ENCODE measurements at places on chromosomes 13 and 19.

DNA sequence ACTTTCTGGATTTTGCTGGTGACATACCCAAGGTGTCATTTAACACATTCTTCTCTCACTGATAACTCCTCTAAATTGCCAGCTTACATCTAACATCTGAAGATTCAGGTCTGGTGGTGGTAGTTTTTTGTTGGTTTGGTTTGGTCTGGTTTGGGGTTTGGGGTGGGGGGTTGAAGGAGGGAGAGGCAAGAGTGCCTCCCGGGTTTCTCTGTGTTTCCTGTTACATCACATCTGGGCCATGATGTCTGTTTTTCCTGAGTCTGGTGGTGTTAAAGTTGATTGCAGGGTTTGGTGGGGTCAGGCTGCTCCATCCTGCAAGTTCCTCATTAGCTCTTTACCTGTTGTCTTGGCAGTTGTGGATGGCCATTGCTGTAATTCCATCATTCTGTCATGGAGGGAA, 155.8 kb upstream of the UBL3 start:
- DNase-seq: no peak

DNA sequence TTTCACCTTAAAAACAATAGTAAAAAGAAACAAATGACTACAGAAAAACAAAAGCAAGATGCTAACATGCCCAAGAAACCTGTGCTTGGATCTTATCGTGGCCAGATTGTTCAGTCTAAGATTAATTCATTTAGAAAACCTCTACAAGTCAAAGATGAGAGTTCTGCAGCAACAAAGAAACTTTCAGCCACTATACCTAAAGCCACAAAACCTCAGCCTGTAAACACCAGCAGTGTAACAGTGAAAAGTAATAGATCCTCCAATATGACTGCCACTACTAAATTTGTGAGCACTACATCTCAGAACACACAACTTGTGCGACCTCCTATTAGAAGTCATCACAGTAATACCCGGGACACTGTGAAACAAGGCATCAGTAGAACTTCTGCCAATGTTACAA, 6.0 kb downstream of the CKAP2 start:
- DNase-seq: no peak

DNA sequence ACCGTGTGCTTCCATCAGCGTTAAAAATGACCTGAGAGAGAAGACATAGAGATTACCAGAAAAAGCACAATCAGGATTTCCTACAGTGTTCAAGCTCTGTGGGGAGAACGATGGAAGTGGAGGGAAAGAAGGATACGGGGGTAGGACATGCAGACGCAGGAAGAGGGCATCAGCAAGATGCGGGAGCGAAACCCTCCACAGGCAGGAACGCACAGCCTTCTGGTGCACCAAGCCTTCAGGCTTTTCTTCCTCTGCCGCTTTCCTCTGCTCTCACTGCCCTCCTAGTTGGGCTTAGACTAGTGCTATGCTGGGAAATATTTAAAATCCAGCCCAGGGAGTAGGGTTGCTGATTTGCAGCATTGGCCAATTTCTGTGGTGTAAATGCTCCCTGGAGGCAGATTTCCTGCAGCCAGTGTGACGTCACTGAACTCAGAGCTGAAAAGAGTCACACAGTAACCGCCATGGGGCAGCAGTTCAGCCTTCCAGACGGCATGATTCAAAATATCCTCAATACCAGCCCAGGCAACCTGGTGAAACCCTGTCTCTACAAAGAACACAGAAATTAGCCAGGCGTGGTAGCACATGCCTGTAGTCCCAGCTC, 205.1 kb upstream of the SOX1 start:
- no peak for DNase-seq

- DNase-seq: no peak
Observed at GRCh38 chr13:82657471-82657870, 1224.8 kb downstream of the SLITRK1 start.

GRCh38 chr13:100528820-100529219, 59.8 kb downstream of the GGACT start:
- no peak for DNase-seq

- DNase-seq: no peak
Observed at GRCh38 chr19:12194827-12195731, 32.2 kb downstream of the ZNF136 start.

DNA sequence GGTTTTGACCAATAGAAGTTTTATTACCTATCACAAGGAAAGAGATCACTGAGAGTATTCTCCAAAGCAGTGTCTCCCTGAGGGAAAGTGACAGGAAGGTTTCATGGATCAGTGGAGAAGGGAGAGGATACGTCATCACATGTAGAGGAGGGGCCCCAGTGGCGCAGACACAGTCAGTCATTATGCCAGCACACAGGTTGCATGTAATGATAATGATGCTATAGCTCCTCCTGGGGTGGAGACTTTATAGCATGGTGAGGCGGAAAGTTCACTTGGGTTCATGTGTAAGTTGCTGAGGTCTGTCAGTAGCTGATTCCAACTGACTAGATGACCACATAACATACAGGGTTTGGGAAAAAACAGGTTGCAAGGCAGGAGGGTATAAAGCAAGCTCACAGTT, 88.8 kb downstream of the FNDC3A start:
- no peak for DNase-seq

DNA sequence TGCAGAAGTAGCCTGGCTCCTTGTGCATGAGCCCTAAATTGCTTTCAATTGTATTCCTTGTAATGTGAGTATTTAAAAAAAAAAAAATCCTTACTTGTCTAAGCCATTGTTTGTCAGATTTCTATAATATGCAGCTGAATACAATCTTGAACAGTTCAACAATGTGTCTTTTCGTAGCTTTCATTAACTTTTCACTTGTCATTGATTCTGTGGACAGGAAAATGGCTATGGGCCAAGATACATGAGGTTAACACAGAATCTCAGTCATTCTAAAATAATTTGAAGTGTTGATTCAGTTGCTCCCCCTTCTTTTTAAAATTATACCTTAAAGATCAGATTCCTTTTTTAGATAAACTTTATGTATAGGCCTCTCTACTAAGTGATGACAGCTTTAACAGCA, 395.8 kb upstream of the KLF12 start:
- no peak for DNase-seq

GRCh38 chr13:77196052-77196618, 130.8 kb downstream of the MYCBP2 start:
- no peak for DNase-seq

- no peak for DNase-seq
Observed at GRCh38 chr19:56778351-56778750, 62.2 kb downstream of the PEG3 start.

- no peak for DNase-seq
Observed at GRCh38 chr13:73741111-73741510, 393.1 kb downstream of the KLF12 start.

DNA sequence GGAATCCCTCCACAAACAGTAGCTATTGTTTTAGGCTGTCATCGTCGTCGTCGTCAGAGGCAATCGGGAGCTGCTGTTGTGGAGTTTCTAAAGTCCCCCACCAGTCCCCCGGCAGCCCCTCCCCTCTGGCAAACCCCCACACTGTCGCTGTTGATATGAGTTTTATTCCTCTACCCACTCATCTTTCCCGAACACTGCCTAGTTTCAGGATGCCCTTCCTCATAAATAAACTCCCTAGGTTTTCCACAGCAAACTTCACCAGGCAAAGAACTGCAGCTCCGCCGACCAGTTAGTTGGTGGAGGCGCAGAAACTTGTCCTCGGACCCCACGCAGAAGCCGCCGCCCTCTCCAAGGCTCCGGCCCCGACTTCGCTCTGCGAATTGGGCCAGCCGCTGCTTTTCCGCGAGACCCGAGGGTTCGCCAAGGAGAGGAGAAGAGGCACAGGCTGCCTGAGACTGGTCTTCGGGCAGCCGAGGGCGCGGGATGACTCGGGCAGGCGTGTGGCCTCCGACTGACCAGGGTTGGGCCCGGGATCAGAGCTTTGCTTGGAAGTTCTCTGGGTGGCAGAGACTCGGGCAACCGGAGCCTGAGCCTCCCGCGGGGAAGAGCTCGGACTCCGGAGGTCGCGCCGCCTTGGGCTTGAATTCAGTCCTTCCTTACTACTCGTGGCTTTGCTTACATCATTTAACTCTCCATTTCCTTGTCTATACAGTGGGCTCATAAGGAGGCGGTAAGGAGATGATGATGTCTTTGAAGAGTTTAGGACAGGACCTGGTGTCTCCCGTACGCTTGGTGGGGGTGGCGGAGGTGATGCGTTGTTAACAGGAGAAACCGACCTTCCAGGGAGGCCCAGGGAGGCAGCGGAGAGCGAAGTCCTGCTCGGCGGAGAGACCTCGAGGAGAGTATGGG, 7.9 kb downstream of the PDX1 start:
- no peak for DNase-seq

GRCh38 chr13:45361596-45362206, 20.7 kb upstream of the TPT1 start:
- peak; percentile 82 for DNase-seq

- DNase-seq: no peak
Observed at GRCh38 chr19:18249834-18250233, 23.6 kb upstream of the PDE4C start.

- DNase-seq: no peak
Observed at GRCh38 chr13:43129511-43130110, 106.2 kb downstream of the DNAJC15 start.

GRCh38 chr13:28568286-28568685, 73.4 kb upstream of the FLT1 start:
- DNase-seq: no peak

GRCh38 chr13:47897411-47898050, 103.5 kb downstream of the SUCLA2 start:
- peak; percentile 2 for DNase-seq

- no peak for DNase-seq
Observed at GRCh38 chr13:89828506-89828905, 1519.0 kb upstream of the MIR17HG start.

GRCh38 chr13:43783820-43784219, 3.0 kb downstream of the ENOX1 start:
- no peak for DNase-seq

DNA sequence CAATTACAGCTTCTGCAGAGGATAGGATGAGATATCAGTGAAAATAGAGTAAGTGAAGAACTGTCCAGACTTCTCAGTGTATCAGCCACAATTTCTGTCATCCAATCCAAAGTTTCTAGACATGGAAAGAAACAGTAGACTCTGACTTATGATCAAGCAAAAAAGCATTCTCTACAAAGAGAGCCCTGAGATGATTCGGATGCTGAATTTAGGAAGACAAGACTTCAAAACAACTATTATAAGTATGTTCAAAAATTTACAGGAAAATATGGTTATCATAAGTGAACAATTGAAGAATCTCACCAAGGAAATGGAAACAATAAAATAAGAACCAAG, 238.2 kb upstream of the IRS2 start:
- no peak for DNase-seq

- no peak for DNase-seq
Observed at GRCh38 chr13:43760257-43760656, 26.5 kb downstream of the ENOX1 start.

- DNase-seq: no peak
Observed at GRCh38 chr13:114286808-114287207, 5.4 kb downstream of the UPF3A start.

DNA sequence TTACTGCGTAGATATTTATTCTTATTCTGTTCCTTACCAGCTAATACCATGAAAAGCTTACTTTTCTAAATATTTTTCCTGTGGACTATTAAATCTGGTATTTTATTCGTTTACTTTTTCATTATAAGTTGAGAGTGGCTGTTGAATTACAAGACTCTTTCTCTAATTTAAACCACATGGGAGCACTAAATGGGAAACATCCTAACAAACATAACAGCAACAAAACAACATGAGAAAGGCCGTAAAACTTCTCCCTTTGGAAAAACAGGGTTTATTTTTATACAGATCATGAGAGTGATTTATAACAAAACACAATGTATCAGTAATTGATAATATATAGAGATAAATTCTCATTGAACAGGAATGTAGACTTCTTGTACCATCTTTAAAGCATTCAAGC, 1592.1 kb downstream of the EFNB2 start:
- no peak for DNase-seq

DNA sequence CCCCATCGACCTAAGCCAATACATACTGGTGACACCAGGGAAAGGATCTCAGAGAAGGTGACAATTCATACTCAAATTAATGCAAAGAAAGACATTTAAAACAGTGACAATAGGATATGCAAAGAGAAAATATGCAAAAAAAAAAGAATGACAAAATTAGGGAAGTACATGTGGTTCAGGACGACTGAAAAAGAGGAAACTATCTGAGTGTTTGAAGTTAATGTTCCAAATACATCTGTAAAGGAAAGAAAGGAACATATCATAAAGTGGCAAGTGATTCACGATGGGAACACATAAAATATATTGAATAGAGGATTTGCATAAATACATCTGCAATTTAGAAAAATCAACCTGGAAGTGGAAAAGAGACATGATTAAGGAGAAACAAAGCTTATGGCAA, 441.4 kb downstream of the SLITRK5 start:
- no peak for DNase-seq

DNA sequence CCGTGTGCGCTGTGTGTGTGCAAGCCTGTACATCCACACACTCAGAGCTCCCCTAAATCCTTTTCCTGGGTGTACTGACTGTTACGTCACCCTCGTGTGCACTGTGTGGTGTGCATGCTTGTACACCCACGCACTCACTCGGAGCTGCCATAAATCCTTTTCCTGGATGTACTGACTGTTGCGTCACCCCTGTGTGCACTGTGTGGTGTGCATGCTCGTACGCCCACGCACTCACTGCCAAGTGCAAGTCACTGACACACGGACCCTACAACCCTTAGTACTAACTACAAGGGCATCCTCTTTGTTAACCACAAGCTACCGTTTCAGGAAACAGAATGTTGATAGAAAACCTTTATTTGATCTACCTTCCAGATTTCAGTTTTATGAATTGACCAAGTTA, 983.4 kb downstream of the EFNB2 start:
- no peak for DNase-seq

- DNase-seq: no peak
Observed at GRCh38 chr19:51139299-51140014, 2.6 kb upstream of the SIGLEC7 start.

DNA sequence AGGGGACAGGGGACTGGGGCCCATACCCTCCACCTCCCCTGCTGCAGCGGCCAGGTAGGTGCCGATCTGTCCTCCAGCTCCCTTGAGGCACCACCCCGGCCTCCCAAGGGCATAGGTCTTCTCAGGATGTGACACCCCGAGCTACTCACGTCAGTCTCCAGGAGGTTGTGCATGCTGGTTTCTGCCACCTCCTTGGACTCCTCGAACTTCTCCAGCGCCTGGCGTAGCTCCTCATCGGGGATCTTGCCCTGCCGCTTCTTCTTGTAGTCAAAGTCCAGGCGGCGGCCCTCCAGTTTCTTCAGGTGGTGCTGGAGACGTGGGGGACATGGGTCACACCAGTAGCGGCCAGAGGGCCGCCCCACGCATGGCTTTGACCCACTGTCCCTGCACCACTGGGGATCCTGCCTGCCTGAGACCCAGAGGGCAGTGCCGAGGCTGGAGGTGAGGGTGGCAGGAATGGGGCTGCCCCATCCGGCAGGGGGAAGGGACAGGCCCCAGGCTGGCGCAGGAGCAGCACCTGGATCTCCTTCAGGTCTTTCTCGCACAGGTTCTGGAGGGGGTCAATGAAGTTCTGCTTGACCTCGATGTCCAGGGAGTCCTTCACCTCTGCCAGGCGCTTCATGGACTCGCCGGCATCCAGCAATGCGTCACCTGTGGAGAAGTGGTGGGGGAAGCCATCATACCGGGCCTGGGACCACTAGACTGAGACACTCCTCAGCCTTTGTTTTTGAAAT, 20.4 kb downstream of the MPND start:
- no peak for DNase-seq

Data from LoVo (cell line).